Foreskin keratinocyte (primary cell): ENCODE measurements at places on chromosomes 13 and 19.

DNA sequence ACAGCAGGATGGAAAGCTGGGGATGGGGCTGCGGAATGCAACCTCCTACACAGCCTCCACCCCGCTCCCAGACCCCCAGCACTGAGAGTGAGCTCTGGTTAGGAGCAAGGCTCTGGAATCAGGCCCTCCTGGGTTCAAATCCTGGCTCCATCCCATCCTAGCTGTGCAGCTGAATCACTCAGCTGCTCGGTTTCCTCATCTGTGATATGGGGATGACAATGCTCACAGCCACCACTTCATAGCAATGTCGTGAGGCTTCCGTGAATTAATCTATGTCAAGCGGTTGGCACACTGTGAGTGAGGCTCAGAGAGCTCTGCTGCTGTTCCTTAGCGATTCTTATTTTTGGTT lies 538 bp downstream of the ACP7 start:
- no peak for DNase-seq

DNA sequence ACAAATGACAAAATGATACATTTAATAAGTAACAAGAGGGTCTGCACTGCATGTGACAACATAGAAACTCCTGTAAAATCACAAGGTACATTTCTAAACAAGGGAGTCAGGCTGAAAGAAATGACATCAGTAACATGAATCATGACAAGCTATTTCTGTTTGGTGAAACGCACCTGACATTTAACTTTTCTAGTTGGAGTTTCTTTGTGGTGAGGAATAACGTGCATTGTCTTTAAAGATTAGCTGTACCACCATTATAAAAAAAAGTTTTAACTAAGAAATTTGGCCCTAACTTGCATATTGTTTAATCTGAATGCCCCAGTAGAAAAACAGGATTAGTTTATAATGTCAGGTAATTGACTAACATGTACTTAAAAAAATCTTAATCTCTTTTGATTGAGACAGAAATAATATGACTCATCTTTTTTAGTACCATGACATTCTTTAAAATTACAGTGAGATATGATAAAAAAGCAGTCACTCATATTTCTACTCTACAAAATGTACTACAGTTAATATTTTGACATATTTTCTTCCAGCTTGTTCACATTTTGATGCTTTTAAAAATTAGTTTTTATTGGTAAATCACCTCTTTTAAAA lies 418.2 kb downstream of the KLF12 start:
- DNase-seq: peak; percentile 58

DNA sequence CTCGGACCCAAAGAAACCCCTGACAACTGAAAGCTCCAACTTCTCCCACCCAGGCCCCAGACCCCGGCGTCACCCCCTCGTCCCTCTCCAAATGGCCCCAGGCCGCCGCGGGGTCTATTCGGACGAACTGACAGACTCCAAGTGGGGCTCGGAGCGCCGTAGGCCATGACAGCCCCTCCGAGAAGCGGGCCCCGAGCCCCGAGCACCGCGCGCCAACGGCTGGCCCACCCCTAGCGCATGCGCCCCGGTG lies 360 bp downstream of the DDX39A start:
- no peak for DNase-seq

DNA sequence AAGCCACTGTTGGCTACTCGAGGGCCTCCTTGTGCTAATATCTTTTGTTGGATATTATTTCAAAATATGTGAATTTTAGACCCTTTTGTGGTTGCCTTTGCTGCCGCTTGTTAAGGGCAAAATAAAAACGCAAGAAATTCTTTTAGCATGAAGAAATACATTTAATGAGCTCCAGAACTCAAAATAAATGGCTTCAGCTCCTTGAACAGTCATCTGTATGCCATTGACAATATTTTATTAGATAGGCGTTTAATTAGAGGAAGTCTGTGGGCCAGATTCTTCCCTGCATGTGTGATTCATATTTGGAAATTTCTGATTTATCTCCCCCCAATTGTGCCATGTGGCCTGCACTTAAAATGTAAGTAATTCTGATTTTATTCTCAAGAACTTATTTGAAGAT lies 177.2 kb downstream of the STK24 start:
- no peak for DNase-seq

DNA sequence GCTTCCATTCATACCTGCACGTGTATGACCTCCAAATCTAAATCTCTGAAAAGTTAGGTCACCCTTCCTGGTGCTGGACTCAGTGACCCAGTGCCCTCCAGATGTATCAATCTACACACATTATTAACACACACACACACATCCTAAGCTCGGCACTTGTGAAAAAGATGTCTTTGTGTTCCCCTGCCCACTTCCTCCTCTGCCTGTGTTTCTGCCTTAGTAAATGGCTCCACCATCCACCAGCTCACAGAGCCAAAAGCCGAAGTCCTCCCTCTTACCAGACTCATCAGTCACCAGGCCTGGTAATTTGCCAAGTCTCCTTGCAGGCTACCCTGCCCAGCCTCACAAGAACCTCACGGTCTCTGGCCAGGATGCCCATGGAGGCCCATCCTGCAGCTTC lies 131.5 kb downstream of the SHISA2 start:
- DNase-seq: no peak

GRCh38 chr13:100506600-100507422 lies 81.8 kb downstream of the GGACT start:
- DNase-seq: no peak

GRCh38 chr19:14770944-14771839 lies 7.2 kb downstream of the ADGRE2 start:
- no peak for DNase-seq

GRCh38 chr19:49894011-49894664 lies 2.5 kb downstream of the IL4I1 start:
- no peak for DNase-seq

GRCh38 chr19:42480335-42481095 lies 37.8 kb upstream of the CXCL17 start:
- DNase-seq: no peak

DNA sequence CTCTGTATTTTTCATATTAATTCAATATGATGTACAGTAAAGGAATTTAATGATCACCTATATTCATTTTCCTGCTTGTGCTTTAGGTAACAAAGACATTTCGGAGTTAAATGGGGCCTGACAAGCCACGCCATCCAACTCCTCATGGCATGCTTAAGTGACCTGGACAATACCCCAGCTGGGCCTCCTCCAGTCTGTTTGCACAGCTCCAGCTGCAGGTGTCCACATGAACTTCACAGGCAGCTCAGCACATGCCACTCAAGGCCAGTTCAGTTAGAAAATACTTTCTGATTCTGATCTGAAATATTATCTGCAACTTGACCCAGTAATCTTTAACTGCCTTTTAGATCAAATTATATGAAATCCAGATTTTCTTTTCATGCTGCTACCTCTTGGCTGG lies 89.6 kb upstream of the SLC15A1 start:
- no peak for DNase-seq

GRCh38 chr13:99086267-99087097 lies 108.6 kb upstream of the DOCK9 start:
- DNase-seq: peak; percentile 44

DNA sequence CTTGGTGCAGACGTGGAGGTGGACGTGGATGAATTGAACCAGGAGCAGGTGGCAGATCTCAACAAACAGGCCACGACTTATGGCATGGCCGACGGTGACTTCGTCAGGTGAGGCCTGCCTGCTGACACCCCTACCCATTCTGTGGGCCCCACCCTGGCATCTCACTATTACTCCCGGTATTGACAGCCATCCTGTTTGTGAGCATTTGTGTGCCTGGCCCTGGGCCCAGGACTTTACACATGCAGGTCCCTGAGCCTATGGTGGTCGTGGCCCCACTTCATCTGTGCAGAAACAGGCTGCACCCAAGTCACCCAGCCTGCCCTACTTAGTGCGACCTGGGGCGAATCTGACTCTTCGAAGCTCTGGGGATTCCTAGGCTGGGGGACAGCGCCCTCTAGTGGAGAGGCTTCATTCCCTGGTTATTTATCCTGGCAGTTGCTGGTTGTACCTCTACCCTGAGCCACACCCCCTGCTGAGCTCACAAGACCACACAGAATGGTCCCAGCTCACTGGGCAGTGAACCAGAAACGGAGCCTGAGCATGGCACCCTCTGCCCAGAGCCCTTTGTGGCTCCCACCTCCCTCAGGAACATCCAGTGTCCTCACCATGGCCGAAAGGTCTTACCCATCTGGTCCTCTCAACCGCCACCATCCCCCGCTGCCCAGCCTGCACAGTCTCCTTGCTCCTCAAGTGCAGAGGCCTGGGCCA lies 16.9 kb downstream of the ZNF296 start:
- peak; percentile 26 for DNase-seq

- peak; percentile 28 for DNase-seq
Measured at GRCh38 chr19:37778613-37779126, 716 bp downstream of the ZNF573 start.

GRCh38 chr19:43901395-43902390 lies 33.4 kb downstream of the ZNF45 start:
- peak; percentile 80 for DNase-seq

GRCh38 chr19:9058905-9059667 lies 27.8 kb upstream of the OR1M1 start:
- DNase-seq: no peak

- peak; percentile 98 for DNase-seq
Measured at GRCh38 chr13:38308736-38309135, 40.9 kb upstream of the UFM1 start.

GRCh38 chr19:13040232-13040947 lies 45.1 kb downstream of the NFIX start:
- DNase-seq: no peak

- DNase-seq: no peak
Measured at GRCh38 chr19:9580728-9581127, 3.6 kb downstream of the ZNF121 start.

DNA sequence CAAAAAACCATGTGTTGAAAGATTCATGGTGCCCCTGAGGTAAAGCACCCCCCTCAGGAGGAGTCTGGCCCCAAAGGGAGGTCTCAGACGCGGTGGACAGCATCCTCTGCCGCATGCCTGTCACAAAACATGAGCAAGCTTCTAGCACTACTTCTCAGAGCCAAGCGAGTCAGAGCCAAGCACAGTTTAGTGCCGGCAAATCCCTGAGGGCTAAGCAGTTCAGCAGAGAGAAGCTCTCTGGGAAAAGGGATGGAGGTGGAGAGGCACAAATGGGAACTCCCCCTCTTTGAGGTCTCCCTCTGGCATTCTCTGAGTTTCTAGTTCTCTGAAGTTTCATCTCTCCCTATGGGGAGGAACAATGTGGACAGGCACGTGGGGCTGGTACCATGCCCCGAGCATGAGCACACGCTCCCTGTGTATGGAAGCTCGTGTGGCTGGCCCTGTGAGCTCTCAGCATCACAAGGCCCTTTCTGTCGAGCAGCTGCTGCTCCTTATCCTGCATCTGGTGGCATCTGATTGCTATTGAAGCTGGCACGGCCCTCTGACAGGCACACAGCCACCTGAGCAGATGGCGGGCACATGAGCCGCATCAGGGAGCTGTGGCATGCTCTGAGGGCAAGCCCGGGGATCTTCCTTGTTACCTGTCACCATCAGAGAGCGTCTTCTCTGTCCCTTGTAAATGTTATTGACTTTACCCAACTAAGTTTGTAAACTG lies 325.1 kb downstream of the SLC7A1 start:
- no peak for DNase-seq

DNA sequence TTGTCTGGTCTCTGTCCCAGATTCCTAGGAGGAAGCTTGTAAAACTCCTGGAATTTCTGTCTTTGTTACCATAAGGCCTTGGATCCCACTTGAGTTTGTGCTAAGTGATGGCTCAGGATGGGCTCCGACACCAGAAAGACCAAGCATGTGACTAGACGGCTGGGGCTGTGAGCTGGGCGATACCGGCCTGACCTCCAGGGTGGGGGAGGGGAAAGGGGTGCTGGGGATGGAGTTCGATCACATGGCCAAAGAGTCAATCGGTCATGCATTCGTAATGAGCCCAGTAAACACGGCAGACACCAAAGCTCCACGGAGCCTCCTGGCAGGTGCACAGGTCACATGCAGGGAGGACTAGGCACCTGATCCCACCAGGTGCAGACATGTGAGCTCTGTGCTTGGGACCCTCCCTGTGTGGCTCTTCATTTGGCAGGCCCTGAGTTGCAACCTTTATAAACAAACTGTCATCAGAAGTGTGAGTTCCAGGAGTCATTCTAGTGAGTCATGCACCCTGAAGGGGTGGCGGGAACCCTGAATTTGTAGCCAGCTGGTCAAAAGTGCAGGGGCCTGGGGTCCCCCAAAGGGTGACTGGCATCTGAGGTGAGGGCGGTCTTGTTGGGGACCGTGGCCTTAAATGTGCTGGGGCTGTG lies 27.1 kb downstream of the ELAVL1 start:
- DNase-seq: no peak

- peak; percentile 52 for DNase-seq
Measured at GRCh38 chr19:11560404-11561051, 1.5 kb upstream of the ELOF1 start.

DNA sequence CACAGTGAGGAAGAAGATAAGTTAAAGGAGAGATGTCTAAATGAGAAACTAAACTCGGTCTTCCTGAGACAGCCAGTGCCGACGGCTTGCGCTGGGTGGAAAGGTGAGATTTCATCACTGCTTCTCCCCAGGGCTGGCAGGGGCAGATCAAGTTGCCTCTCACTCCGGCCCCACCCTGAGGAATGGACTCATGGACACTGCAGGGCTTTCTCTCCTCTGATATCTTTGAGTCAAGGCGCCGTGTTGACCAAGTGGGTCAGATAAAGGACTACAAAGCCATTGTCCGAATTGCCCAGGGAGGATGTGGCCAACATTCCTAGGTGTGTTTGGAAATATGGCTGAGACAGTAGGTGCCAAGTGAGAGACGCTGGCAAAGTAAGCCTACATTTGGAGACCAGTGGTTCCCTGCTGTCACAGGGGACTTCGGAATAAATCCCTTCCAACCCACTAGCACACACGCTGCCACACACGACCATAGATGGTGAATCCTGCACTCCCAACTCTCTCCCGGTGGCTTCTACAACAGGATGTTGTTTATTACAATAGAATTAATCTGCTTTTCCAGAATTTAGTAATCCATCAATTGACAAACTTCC lies 156.5 kb upstream of the TSC22D1 start:
- DNase-seq: no peak

DNA sequence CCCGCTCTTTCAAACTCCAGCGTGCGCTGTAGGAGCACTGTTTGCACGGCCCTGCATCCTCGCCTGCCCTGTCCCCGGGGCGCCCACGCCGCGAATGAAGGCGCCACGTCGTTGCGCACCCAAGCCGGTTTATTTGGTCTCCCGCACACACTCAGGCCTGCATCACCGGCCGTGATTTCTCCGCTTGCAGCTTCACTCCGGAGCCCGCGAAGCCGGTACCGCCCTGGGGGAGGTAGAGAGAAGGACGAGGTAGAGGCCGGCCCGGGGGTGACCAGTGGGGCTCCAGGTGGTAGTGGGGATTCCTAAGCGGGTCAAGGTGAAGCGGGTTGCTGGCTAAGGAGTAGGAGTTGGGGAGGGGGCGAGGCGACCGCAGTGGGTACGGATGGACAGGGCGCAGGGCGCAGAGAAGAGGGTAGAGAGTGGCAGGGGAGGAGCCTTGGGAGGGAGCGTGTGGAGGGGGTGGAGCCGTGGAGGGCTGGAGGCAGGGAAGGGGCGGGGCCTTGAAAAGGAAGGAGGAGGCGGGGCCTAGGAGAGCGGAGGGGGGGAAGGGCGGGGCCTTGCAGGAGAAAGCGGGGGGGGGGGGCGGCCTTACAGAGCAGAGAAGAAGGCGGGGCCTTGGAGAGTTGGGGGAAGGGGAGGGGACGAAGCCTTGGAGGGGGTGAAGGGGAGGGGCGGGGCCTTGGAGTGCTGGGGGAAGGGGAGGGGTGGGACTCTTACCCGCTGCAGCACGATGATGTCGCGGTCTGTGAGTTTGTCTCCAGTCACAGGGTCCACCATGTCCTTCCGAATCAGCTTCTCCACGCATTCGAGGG lies 24.6 kb downstream of the NOSIP start:
- DNase-seq: no peak
